ENCODE measurements at places on chromosomes 4 and X. TPM values are rescaled to one million over a fixed set of nuclear protein-coding genes. Genes with fewer than 3 reads are reported as not detected.

The KLHL15 gene
- polyA plus RNA-seq = 2.0 TPM

The KDM6A gene
- polyA plus RNA-seq = 12.1 TPM

DNA sequence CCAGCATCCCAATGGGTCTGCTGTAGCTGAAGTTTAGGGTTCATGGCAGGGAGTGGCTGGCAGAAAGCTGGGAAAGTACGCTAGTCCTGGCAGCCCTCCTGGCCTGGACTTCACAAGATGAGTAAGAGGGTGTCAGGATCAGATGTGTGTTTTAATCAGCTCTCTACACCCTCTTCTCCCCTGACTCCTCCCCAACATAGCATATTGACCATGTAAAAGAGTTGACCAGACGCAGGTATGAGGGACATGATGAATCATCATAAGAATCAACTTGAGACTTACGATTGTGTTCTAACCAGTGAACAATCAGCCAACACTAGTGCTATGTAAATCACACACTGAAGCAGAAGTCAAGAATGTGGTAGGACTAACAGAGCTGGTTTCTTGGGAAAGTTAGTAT lies 5.3 kb downstream of the SOWAHB start:
- DNase-seq = no peak

GRCh38 chrX:41688835-41689234 lies at the start of gene GPR34:
TSS of gene GPR34 (plus strand) at chrX:41688973. CDS start at chrX:41695634, 6,661 bp downstream.
- no peak for DNase-seq

GRCh38 chr4:31192341-31192740 lies 472.2 kb downstream of the PCDH7 start:
- DNase-seq = no peak

- no peak for DNase-seq
Measured at GRCh38 chrX:38803243-38803587, 2.0 kb downstream of the MID1IP1 start.

- DNase-seq = no peak
Measured at GRCh38 chr4:147761218-147761883, 29.5 kb downstream of the ARHGAP10 start.

DNA sequence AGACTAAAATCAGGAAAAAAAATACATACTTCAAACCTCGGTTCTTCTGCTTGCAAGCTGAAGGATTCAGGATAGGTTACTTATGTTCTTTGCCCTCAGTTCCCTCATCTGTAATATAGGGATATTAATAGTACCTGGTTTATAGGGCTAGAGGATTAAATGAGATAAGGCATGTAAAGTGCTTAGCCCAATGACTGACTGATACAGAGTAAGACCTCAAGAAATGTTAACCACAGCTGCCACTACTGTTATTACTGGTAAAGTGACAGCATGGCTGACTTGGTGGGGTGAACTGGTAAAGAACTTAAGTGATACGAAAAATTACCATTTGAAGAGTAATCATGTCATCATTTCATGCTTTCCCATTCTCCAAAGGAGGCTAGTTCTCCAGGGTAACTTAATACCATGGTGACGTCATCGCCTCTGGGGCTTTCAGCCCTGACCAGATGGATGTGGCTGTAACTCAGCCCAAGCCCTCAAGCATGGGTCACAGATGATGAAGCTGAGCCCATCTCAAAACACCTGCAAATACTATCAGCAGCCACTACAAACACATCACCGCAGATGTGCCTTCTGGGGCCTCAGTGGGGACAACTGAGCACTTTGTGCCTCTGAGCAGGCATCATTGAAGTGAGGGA lies 44.5 kb upstream of the SCML1 start:
- DNase-seq = no peak

- DNase-seq = no peak
Measured at GRCh38 chr4:128521648-128522111, 234.1 kb upstream of the PGRMC2 start.

Data from sigmoid colon (tissue), 7 donors.